Activated naive CD4-positive, alpha-beta T cell treated with anti-CD3 and anti-CD28 coated beads, Interleukin-2, amount 10 ng/mL, durations not matched to agents 7 days and 5 days (primary cell): ENCODE measurements at places on chromosomes 12 and 14.

DNA sequence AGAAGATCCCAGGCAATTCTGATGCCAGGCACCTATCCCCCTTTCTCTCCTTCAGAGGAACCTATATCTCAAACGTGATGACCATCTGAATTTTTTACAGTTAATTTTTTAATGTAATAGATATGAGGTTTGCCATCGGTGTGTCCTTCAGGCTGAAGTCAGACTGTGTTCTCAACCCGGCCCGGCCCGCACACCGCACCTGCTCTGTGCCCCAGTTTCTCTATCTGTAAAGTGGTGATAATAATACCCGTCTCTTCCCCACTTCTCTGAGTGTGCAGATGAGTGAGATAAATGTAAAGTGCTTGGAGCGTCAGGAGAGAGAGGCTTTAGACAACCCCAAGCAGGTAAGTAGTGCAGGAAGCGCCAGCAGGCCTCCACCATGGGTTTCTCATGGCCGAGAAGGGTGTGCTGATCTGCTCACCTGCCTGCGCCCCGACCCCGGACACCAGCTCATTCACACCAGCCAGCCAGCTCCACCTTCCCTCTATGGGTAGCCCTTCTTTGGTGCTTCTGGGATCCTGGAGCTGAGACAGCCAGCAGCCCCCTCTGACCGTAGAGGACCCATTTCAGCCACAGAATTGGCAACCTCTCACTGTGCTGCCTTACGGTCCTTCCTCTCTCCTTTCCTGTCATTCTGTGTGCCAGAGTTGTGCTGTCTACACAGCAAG is 80.0 kb downstream of the ZFP36L1 start:
- no peak overlapping the region for H3K27ac ChIP-seq
- peak; percentile 8 for DNase-seq
- H3K36me3 ChIP-seq: no peaks in the 10 kb centered on the region
- H3K27me3 ChIP-seq: peaks cover 4% of the 10 kb centered on the region

- DNase-seq: peak; percentile 44
- H3K27ac ChIP-seq: no peak overlapping the region
- H3K4me1 ChIP-seq: no peaks in the 10 kb centered on the region
- no peaks in the 10 kb centered on the region for H3K36me3 ChIP-seq
- H3K27me3 ChIP-seq: peaks cover 4% of the 10 kb centered on the region
These were observed 70.7 kb downstream of the RASSF8 start for GRCh38 chr12:26028953-26029735.

GRCh38 chr12:53097564-53098353 is at the start of gene IGFBP6:
TSS of gene IGFBP6 (plus strand) at chr12:53097667. CDS start at chr12:53097718, 51 bp downstream.
- peak within 1 kb of the TSS; percentile 71 for H3K4me3 ChIP-seq
- no peak within 1 kb of the TSS for H3K27ac ChIP-seq
- peaks cover 45% of the 10 kb centered on the region for H3K4me1 ChIP-seq
- H3K36me3 ChIP-seq: no peaks in the 10 kb centered on the region
- peaks cover 59% of the 10 kb centered on the region for H3K27me3 ChIP-seq

GRCh38 chr14:40697231-40697630 is 909.4 kb upstream of the LRFN5 start:
- H3K4me1 ChIP-seq: no peaks in the 10 kb centered on the region
- H3K36me3 ChIP-seq: no peaks in the 10 kb centered on the region
- H3K27ac ChIP-seq: no peak overlapping the region
- no peak for DNase-seq

GRCh38 chr14:101134851-101135433 is 231.4 kb upstream of the RTL1 start:
- no peak overlapping the region for H3K4me3 ChIP-seq
- H3K27ac ChIP-seq: no peak overlapping the region
- peaks cover 39% of the 10 kb centered on the region for H3K27me3 ChIP-seq
- DNase-seq: no peak

DNA sequence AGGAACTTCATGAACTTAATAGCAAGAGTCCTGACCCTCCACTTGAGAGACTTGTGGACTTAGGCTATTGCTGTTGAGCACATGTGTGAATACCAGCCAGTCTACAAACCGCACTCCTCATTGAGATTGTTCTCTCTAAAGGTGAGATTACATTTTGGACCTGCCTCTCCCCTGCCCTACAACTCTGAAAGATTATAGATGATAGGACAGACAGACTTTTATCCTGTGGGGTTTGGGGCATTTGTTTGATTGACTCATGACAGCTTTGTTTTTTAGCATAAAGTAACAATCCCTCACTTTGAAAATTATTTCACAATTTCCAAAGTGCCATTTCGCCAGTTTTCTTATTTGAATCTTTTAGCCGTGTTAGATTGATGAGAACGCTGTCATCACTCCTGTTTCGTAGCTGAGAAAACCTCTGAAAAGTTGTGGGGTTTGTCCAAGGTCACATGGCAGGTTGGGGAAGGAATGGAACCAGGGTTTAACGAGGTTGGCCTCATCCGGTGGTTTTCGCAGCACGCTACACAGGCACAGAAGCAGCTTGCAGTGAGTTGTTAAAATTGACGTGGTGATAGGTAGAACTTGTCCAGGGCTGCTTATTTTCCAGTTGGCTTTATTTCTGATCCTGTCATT is 836 bp downstream of the EVL start:
- H3K27ac ChIP-seq: peak overlapping the region; percentile 99
- H3K27me3 ChIP-seq: no peaks in the 10 kb centered on the region
- DNase-seq: peak; percentile 89
- H3K4me1 ChIP-seq: peaks cover 48% of the 10 kb centered on the region
- peak overlapping the region; percentile 90 for H3K4me3 ChIP-seq

GRCh38 chr12:6376870-6377666 is 1.7 kb upstream of the SCNN1A start:
- peaks cover 60% of the 10 kb centered on the region for H3K27me3 ChIP-seq
- H3K4me1 ChIP-seq: peaks cover 40% of the 10 kb centered on the region
- H3K36me3 ChIP-seq: no peaks in the 10 kb centered on the region
- H3K27ac ChIP-seq: peak overlapping the region; percentile 30

DNA sequence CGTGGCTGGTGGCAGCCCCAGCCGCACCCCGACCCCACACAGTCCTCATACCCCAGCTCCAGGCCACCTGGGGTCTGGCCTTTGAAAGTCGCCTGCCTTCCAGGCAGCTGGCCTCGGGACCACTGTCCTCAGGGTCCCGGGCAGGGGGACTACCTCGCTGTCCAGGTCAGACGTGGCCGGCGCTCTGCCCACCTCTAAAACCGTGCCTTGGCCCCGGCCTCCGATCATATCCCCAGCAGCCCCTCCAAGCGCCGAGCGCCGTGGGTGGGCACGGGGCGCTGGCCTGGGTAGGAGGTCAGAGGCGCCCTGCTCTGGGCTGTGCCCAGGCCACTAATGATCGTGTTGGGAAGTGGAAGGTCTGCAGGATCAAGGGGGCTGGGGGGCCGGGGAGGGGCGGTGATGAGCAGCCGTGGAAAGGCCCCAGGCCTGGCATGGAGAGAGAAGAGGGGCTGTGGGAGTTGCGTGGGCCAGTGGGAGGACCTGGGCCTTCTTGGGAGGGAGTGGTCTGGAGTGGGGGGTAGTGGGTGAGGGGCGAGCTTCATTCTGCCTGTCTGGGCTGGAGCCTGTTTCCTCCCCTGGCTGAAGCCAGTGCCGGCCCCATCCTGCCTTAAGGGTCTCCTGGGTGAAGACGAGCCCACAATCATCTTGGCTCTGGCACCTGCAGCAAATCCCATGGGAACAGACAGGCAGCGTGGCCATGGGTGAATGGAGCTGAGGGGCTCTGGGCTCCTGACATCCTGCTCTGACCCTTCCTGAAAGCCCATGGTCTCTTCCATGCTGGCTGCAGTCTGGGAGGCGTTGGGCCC is 4.9 kb downstream of the TMEM121 start:
- H3K27me3 ChIP-seq: peaks cover 43% of the 10 kb centered on the region
- peaks cover 29% of the 10 kb centered on the region for H3K4me1 ChIP-seq
- no peak overlapping the region for H3K27ac ChIP-seq
- H3K4me3 ChIP-seq: peak overlapping the region; percentile 70
- DNase-seq: no peak

GRCh38 chr14:90797919-90798318 is 18.3 kb downstream of the TTC7B start:
- H3K4me1 ChIP-seq: peaks cover 13% of the 10 kb centered on the region
- no peak overlapping the region for H3K4me3 ChIP-seq
- H3K36me3 ChIP-seq: no peaks in the 10 kb centered on the region
- H3K27ac ChIP-seq: no peak overlapping the region

- H3K4me1 ChIP-seq: no peaks in the 10 kb centered on the region
- no peak overlapping the region for H3K27ac ChIP-seq
- peaks cover 20% of the 10 kb centered on the region for H3K27me3 ChIP-seq
- no peak for DNase-seq
- H3K4me3 ChIP-seq: no peak overlapping the region
- H3K36me3 ChIP-seq: no peaks in the 10 kb centered on the region
These were observed 148.6 kb downstream of the TSPAN9 start for GRCh38 chr12:3225796-3226180.

GRCh38 chr12:19373586-19373985 is 65.7 kb upstream of the AEBP2 start:
- H3K4me1 ChIP-seq: no peaks in the 10 kb centered on the region
- DNase-seq: no peak
- no peak overlapping the region for H3K4me3 ChIP-seq
- no peaks in the 10 kb centered on the region for H3K27me3 ChIP-seq

DNA sequence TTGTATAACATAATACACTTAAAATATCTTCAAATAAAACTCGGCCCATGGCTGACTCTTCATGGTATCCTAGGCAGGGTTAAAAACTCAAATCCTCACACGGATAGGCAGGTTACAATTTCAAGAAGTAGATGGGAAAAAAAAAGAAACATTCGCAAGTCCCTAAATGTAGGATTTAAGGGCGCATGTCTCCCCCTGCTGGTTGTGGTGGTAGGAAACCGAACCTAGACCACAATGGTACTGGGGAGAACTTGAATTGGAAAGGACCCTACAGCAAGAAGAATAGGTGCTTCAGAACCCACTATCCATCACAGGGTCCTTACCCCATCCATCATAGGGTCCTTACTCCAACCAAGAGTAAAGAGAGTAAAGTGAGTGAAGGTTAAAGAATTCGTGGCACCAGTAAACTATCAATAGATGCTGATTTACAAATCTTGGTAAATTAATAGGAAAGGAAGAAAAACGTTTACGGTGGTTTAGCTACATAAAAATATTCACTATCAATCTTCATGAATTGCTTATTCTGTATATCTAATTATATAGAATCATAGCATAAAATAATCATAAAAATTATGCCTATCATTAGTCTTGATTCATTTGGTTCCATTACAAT is 3.3 kb upstream of the CIPC start:
- peak; percentile 86 for DNase-seq
- peaks cover 2% of the 10 kb centered on the region for H3K36me3 ChIP-seq
- no peak overlapping the region for H3K4me3 ChIP-seq
- peaks cover 32% of the 10 kb centered on the region for H3K4me1 ChIP-seq
- no peak overlapping the region for H3K27ac ChIP-seq

DNA sequence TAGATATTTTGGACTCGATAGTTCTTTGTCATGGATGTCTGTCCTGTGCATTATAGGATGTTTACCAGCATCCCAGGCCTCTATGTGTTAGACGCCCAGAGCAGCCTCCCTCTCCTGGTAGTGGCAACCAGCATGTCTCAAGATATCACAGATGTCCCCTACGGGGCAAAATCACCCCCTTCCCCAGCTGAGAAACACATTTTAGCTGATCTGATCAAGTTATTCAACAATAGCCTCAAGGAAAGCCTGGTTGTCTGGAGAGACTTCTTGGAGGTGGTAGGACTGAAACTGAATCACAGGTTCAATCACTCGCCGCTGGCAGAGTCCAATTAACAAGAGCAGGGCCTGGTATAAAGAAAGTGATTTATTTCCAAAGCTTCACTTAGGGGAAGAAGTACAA is 17.6 kb downstream of the BDKRB1 start:
- no peak overlapping the region for H3K27ac ChIP-seq
- DNase-seq: no peak
- H3K36me3 ChIP-seq: no peaks in the 10 kb centered on the region
- peaks cover 28% of the 10 kb centered on the region for H3K27me3 ChIP-seq
- no peaks in the 10 kb centered on the region for H3K4me1 ChIP-seq

- peak; percentile 80 for DNase-seq
- no peak overlapping the region for H3K27ac ChIP-seq
These were observed 45.6 kb downstream of the STAB2 start for GRCh38 chr12:103632554-103633216.

DNA sequence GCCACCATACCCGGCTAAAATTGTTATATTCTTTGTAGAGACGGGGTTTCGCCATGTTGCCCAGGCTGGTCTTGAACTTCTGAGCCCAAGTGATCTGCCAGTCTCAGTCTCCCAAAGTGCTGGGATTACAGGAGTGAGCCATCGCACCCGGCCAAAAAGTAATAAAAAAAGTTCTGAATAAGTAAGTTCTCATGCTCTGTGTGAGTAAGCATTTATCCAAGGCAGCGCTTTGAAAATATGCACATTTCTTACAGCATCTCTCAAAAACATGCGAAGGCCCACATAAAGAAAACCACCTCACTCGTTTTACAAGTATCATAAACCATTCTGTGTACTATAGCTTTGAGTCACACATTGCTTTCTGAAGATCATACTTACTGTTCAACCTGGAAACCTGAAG is 8.6 kb downstream of the GIT2 start:
- H3K4me3 ChIP-seq: no peak overlapping the region
- peak overlapping the region; percentile 37 for H3K27ac ChIP-seq
- H3K36me3 ChIP-seq: peaks cover 61% of the 10 kb centered on the region
- no peak for DNase-seq
- H3K4me1 ChIP-seq: peaks cover 48% of the 10 kb centered on the region

DNA sequence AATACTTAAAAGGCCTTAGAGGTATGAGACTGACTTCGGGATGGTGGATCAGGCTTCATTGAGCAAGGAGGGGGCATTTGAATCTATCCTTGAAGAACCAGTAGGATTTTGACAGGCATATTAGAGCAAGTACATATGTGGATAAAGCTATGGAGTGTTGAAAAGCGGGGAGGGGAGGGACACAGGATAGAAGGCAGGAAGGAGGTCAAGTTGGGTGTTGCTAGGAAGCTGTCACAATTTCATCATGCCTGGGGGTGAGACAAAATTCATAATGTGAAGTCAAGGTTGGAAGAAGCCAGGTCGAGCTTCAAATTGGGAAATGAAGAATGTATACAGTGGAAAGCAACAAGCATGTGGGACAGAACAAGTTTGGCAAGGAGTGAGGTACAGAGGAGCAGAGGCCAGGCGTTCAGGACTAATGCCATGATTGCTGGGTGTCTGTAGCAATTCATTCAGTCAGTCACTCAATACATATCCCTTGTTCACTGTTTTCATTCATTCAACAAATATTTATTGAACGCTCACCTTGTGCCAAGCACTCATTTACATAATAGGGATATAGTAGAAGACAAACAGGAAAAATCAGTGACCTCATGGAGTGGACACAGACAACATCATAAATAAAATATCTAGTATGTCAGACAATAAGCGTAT is 58.3 kb upstream of the LTA4H start:
- peak overlapping the region; percentile 62 for H3K27ac ChIP-seq
- no peak for DNase-seq

GRCh38 chr12:103928682-103929045 is 1.5 kb upstream of the HSP90B1 start:
- peak; percentile 70 for DNase-seq
- peaks cover 58% of the 10 kb centered on the region for H3K4me1 ChIP-seq
